ENCODE measurements at places on chromosomes 7 and 10.

DNA sequence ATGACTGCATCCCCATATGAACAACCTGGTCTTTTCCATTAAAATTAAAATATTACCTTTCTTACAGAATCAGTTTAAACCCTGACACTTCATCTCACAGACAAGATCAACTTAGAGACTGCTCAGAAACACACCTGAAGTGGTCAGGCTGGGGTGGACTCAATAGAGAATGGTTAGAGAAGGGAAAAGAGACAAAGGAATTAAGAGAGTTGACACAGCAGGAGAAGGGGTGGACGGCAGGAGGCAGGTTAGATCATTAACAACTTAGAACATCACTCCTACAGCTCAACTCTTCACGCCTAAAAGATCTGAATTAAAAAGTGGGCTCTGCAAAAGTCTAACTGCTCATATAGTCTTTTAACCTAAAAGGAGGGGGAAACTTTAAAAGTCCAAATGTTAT is 157.7 kb upstream of the COL1A2 start:
- no peak for DNase-seq

- no peak for DNase-seq
Measured at GRCh38 chr7:30894866-30895605, 16.6 kb upstream of the AQP1 start.

GRCh38 chr10:133294189-133294588 is 14.5 kb downstream of the TUBGCP2 start:
- no peak for DNase-seq

- no peak for DNase-seq
Measured at GRCh38 chr7:102467581-102468477, 3.0 kb downstream of the LRWD1 start.

- DNase-seq = no peak
Measured at GRCh38 chr7:45697576-45698136, 123.5 kb downstream of the ADCY1 start.

All from stimulated activated CD8-positive, alpha-beta memory T cell treated with anti-CD3 and anti-CD28 coated beads, Interleukin-7, amount 100 ng/mL, for 48 hours (primary cell).